ENCODE measurements at places on chromosomes 11 and 22. TPM values are rescaled to one million over a fixed set of nuclear protein-coding genes. Genes with fewer than 3 reads are reported as not detected.

The SNRPD3 gene
- 172 TPM for total RNA-seq

The FGF4 gene
- not detected for total RNA-seq

The ZPR1 gene
- total RNA-seq = 29.7 TPM

The CDCA5 gene
- 1.2 TPM for total RNA-seq

The APOA5 gene
- total RNA-seq = not detected

The SMTNL1 gene
- not detected for total RNA-seq

The NNMT gene
- 367 TPM for total RNA-seq

The MYO7A gene
- total RNA-seq = 0.17 TPM

The OR52B6 gene
- not detected for total RNA-seq

The P2RY2 gene
- not detected for total RNA-seq

The TRIM49 gene
- total RNA-seq = not detected

The ZNRF3 gene
- 3.5 TPM for total RNA-seq

The PRRG4 gene
- 0.15 TPM for total RNA-seq

The SLC17A6 gene
- not detected for total RNA-seq

The KRTAP5-2 gene
- total RNA-seq = not detected

The DRAP1 gene
- 434 TPM for total RNA-seq

The FOLR2 gene
- not detected for total RNA-seq

The BATF2 gene
- total RNA-seq = 1.0 TPM

The TMEM191B gene
- not detected for total RNA-seq

The RCOR2 gene
- total RNA-seq = 8.8 TPM

The CD6 gene
- total RNA-seq = not detected

The UBQLNL gene
- total RNA-seq = 0.15 TPM

The JHY gene
- 1.3 TPM for total RNA-seq

The APOA4 gene
- not detected for total RNA-seq

The HOATZ gene
- total RNA-seq = not detected

The ZP1 gene
- 0.17 TPM for total RNA-seq

The OR52L1 gene
- total RNA-seq = not detected

The RAB39A gene
- total RNA-seq = not detected
